ENCODE measurements at places on chromosomes 5 and 9. TPM values are rescaled to one million over a fixed set of nuclear protein-coding genes. Genes with fewer than 3 reads are reported as not detected.

The SHC3 gene
- 0.37 TPM for polyA plus RNA-seq

The CENPH gene
- 26.7 TPM for polyA plus RNA-seq

The GABRB2 gene
- polyA plus RNA-seq: not detected

The MED7 gene
- 19.8 TPM for polyA plus RNA-seq

The HAND1 gene
- not detected for polyA plus RNA-seq

The SLC24A2 gene
- polyA plus RNA-seq: not detected

The AHRR gene
- polyA plus RNA-seq: 1.8 TPM

The KLHL3 gene
- 0.31 TPM for polyA plus RNA-seq

The HMCN2 gene
- polyA plus RNA-seq: not detected

The CDH9 gene
- not detected for polyA plus RNA-seq

The THBS4 gene
- polyA plus RNA-seq: 0.54 TPM

The ANKRD34B gene
- not detected for polyA plus RNA-seq

The SLC25A2 gene
- polyA plus RNA-seq: not detected

The SLC6A19 gene
- polyA plus RNA-seq: 0.01 TPM

The DND1 gene
- 1.0 TPM for polyA plus RNA-seq

The ZNF883 gene
- 1.8 TPM for polyA plus RNA-seq

The APBA1 gene
- 0.22 TPM for polyA plus RNA-seq

The SLC4A9 gene
- polyA plus RNA-seq: not detected

The KLF9 gene
- 0.52 TPM for polyA plus RNA-seq

The MAMDC4 gene
- 9.1 TPM for polyA plus RNA-seq

The SLC30A5 gene
- polyA plus RNA-seq: 53.3 TPM

The TBC1D13 gene
- 13.9 TPM for polyA plus RNA-seq

The RCL1 gene
- 30.0 TPM for polyA plus RNA-seq

The AGXT2 gene
- not detected for polyA plus RNA-seq

The DOCK2 gene
- 4.0 TPM for polyA plus RNA-seq

The C5orf46 gene
- not detected for polyA plus RNA-seq

The DBH gene
- polyA plus RNA-seq: not detected

The LEAP2 gene
- polyA plus RNA-seq: 1.6 TPM

The OR1J2 gene
- polyA plus RNA-seq: 0.21 TPM

The C9 gene
- polyA plus RNA-seq: not detected

The GHR gene
- polyA plus RNA-seq: 0.03 TPM

The CORO2A gene
- 0.42 TPM for polyA plus RNA-seq

The ECSCR gene
- not detected for polyA plus RNA-seq

The HACD4 gene
- polyA plus RNA-seq: 1.8 TPM

The ZNF462 gene
- polyA plus RNA-seq: 3.0 TPM

The FGF18 gene
- 0.18 TPM for polyA plus RNA-seq

The TNC gene
- 0.68 TPM for polyA plus RNA-seq

The ALDH1A1 gene
- 9,987 TPM for polyA plus RNA-seq

The PCA3 gene
- polyA plus RNA-seq: not detected

The FCN2 gene
- not detected for polyA plus RNA-seq

The LIX1 gene
- polyA plus RNA-seq: not detected

The ANKRD18B gene
- polyA plus RNA-seq: 4.2 TPM

The ENTPD8 gene
- polyA plus RNA-seq: 0.41 TPM

The RAB3C gene
- polyA plus RNA-seq: not detected

The OSMR gene
- 61.2 TPM for polyA plus RNA-seq

The PCDHB13 gene
- polyA plus RNA-seq: 0.08 TPM

The MLANA gene
- polyA plus RNA-seq: not detected

The CERCAM gene
- 26.1 TPM for polyA plus RNA-seq

The DCTN3 gene
- 97.4 TPM for polyA plus RNA-seq

The PCDHGC3 gene
- 4.9 TPM for polyA plus RNA-seq

The CCDC192 gene
- polyA plus RNA-seq: not detected

The FOXI1 gene
- not detected for polyA plus RNA-seq

The KIAA1958 gene
- 2.1 TPM for polyA plus RNA-seq

The PCYOX1L gene
- polyA plus RNA-seq: 1.8 TPM

The ZBTB6 gene
- 7.7 TPM for polyA plus RNA-seq

The TYRP1 gene
- polyA plus RNA-seq: not detected

The RANBP6 gene
- polyA plus RNA-seq: 19.6 TPM

The GLRA1 gene
- polyA plus RNA-seq: not detected

The ENTREP1 gene
- polyA plus RNA-seq: 0.10 TPM
